Fibroblast of upper back skin (primary cell): ENCODE measurements at places on chromosomes 11 and 22.

DNA sequence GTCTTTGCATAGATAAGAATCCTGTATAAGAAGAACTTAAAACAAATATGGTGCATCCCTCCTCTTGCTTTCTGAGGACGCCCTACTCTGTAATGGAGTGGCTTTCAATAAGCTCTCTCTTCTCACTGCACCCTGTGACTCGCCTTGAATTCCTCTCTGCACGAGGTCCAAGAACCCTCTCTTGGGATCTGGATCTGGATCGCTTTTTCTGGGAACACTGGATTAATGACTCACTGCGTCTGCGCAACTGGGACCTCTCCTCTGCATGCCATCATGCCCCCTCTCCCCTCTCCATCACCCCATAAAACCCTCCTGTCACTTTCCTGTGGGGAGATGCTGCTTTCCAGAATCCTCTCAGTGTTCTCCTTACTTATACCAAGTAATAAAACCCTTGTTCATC, 15.1 kb upstream of the CABP2 start:
- peak; percentile 19 for DNase-seq

DNA sequence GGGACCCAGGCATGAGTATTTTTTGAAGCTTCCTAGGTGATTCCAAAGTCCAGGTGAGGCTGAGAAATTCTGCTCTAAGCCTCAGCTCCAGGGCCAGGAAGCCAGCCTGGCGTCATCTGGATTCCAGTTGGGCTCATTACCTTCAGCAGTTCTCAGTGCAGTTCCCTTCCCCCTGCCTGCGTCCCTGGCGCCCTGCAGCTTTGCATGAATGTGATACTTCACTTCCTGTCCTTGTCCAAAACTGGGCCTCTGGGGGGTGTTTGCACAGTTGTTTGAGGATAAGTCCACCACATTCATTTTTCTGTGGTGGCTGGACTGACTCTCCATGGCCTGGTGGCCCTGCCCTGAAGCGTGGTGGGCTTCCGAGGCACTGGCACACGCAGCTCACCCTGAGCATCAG, 98.1 kb downstream of the TENM4 start:
- DNase-seq = peak; percentile 38

- no peak for DNase-seq
Measured at GRCh38 chr22:23279781-23280180, 99.5 kb downstream of the BCR start.

GRCh38 chr11:11604370-11604990, 17.3 kb downstream of the GALNT18 start:
- DNase-seq = no peak

DNA sequence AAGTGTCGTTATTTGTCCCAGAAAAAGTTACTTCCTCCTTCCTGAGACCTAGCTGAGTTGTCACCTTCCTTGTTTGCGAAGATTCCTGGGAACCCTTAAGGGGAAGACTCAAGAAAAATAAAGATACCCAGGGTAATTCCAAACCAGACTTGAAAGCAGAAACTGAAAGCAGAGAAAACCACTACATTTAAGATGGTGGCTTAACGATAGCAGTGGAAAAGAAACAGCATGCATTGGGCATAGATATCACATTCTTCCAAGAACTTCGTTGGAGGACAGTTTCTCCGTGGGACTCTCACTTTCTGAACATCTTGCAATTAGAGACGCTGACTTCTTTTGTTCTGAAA, 89.1 kb downstream of the FAM76B start:
- DNase-seq = no peak

DNA sequence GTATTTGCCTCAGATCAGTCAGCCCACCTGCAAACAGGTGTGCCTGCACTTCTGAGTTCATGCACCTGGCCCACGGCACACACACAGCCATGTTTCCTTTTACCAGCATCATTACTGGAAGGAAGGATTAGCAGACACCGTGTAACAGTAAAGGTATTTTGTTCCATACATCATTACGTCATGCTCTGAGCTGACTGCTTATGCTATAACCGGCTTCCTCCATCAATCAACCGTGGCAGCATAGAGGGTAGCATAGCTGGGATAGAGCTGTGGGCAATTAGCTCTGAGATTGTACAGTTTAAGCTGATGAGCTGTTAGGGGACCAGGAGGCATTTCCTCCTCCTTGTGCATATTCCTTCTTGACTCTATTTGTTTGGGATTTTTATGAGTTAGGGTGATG, 102.4 kb downstream of the ME3 start:
- peak; percentile 39 for DNase-seq
